ENCODE measurements at places on chromosomes 2 and 18.

GRCh38 chr2:133163111-133163510, 405.2 kb downstream of the NCKAP5 start:
- DNase-seq, result no peak

GRCh38 chr2:6730003-6730402, 135.7 kb downstream of the CMPK2 start:
- DNase-seq, result no peak

GRCh38 chr2:133193544-133194361, 374.5 kb downstream of the NCKAP5 start:
- no peak for DNase-seq

DNA sequence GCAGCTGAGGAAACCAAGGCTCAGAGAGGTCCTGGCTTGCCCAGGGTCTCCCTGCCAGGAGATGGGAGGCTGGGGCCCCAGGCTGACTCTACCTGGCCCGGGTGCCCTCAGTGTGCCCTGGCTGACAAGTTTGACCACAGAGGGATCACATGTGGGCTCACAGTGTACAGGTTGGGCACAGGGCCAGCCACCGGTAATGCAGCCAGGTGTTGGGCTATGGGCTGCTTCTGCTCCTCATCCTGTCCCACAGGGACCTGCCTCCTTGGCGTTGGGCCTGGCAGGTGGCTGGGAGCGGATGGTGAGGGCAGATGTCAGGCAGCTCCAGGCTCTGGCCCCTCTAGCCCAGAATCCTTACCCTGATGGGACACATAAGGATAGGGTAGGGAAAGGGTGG, 250.5 kb downstream of the LOXHD1 start:
- DNase-seq, result no peak

DNA sequence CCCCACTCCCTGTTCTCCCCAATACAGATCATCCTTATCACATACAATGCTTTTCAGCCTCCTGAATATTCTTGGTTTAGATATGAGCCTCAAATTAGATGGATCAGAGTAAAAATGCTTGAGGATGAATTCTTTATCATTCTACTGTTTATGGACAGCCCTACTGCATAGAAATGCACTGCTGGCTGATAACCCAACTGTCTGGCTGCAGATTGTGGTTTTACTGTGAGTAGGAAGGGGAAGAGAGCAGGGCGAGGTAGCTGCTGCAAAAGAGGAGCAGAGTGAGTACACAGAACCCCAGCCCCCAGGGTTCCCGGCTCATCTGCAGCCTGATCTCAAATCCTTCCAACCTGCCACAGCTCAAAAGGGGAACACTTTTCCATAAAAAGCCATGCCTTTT, 29.4 kb upstream of the NCOA1 start:
- DNase-seq, result no peak

DNA sequence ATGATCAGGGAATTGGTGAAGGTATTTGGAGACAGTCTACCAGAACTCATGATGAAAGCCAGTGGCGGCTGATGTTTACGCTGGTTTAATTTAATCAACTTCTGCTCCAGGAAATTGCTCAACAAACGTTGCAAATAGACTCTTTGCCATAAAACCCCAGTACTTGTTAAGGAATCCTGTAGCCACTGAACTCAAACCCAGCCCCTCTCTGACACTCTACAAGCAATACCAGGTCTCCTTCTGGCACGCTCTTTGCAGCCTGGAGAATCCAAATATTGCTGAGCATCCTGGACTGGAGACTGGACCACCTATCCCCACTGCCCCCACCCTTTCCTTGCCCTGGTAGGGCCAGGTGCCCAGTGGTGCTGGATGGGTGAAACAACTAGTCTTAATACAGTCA, 308.2 kb downstream of the FBXO15 start:
- no peak for DNase-seq

DNA sequence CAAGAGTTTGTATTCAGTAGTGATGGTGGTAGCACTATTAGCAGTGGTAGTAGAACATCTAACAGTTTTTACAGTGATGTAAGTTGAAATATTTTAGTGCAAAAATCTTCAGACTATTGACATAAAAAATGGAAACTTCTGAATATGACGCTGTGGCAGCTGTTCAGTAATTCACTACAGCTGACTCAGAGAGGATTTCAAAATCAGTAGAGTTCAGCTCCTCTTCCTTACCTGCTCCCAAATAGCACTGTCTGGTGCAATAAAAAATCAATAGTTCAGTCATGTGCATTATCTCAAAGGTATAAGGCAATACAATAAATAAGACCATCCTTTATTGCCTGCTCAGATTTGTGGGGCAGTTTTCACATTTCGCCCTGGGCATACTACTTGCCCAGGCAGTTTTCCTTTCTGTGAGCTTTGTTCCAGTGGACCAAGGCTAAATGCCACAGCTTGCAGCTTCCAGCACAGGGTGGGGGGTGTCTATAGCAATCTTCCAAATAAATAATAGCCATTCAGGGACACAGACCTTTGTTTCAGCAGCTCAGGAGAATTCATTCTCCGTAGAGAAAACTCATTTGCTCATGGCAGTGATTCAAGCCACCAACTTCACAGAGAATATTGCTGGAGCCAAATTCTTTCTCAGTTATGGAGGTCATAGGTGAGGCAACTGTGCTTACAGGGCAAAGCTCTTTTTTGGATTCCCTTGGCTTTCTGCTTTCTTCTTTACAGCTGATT, 33.9 kb upstream of the GORASP2 start:
- DNase-seq, result no peak

GRCh38 chr2:204046145-204046544, 109.6 kb downstream of the ICOS start:
- no peak for DNase-seq

DNA sequence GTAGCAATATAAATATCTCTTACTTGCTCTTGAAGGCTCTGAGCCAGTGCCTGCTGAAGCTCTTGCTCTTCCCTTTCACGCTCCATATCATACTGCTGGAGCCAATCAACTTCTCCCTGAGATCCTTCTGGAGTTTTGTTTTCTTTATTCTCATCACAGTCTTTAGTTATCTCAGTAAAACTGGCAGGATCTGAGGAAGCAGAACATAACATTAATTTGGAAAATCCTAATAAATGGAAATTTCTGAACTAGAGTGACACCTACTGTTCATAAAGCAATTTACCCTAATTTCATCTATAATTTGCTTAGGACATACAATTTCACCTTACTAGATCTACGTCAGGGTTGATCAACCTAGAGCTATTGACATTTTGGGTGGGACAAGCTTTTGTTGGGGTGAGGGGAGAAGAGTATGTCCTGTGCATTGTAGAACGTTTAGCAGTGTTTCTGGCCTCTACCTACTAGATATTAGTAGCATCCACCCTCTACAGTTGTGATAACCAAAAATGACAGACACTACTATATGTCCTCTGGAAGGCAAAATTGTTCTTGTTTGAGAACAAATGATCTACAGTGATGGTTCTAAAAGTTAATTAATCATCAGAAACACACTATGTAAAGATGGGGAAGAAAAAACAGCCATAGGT, 47.2 kb downstream of the VIL1 start:
- DNase-seq, result no peak

DNA sequence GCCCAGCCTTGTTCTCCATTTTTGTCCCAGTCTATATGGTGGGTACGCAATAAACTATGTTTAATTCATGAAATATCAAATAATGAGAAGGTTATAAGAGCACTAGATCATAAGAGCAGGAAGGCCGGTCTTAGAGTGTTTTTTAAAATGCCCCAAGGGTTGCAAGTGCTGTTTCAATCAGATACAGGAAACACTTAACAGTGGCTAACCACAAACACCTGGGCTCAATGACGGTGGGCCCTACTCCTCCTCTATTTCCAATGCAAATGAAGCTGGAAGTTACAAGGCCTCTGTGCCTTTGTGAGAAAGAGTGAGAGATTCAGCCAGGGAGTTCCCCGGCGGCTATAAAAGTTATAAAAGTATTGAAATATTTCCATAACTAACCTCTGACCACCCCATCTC, 18.9 kb upstream of the WDR33 start:
- peak; percentile 21 for DNase-seq

- DNase-seq, result no peak
Measured at GRCh38 chr2:239125726-239126675, 274.8 kb downstream of the HDAC4 start.

DNA sequence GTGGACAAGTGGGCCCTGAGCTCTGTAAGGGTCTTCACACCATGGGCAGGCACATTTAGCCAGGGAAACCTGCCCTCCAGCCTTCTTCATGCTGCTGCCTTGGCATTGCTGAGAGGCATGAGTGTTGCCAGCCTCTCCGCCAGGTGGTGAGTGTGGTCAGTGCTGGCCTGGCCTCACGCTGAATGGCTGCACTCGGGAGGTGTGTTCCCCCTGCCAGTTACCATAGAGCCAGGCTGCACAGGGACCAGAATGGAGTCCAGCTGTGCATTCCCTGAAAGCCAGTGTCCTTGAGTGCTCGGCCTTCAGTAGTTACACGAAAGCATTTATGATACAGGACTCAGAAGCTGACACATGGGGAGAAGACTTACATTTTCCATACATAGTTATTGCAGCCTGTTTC, 139.7 kb downstream of the ATP9B start:
- DNase-seq, result no peak

DNA sequence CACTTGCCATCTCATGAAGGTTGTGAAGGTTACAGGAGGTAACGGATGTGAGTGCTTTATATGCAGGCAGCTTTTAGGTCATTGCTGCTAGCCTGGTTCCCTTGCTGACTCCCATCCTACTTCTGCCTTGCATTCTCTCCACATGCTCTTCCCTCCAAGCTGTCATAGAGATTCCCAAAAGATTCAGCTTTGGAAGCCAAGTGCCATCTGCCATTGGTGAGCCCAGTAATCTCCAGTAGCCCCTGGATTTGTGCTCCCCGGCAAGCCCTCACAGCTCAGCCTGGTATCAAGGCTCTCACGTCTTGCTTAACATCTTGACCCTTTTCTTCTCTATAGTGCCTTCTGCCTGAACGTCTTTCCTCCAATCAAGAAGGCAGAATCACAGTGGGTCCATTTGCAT, 61.6 kb downstream of the MYT1L start:
- DNase-seq, result no peak

DNA sequence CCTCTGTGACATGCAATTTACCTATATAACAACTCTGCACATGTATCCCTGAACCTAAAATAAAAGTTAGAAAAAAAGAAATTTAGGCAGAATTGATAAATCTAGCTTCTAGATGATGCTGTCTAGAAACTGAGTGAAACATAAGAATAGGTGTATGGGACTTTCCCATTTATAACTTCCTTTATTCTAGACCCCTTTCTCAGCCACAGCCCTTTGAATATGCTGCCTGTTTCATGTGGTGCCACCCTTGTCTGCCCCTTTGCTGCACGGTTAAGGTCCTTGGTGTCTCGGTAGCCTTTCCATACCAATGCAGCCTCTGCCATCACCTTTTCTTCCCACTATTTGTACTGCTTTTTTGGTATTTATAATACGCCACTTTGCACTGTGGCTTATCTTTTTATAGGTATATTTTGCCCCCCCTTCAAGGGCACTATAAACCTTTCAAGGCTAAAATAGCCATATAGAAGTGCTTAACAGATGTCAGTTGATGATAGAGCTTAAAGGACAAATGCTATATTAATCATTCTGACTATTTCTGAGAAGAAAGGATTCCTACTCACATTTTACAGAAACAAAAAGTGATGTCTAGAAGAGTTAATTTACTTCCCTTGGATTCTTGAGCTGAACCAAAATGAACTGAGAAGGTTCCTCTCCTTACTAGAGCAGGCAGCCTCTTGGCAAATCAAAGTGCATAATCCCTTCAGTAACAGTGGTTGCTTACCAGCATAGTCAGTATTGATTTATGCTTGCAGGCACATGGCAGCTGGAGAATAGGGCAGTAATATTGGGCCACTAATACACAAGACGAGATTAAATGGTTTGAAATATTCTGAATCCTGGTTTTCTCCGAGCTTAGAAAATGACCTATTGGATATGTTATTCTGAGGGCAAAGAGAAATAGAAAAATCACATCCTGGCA, 88.1 kb upstream of the CYP26B1 start:
- no peak for DNase-seq

DNA sequence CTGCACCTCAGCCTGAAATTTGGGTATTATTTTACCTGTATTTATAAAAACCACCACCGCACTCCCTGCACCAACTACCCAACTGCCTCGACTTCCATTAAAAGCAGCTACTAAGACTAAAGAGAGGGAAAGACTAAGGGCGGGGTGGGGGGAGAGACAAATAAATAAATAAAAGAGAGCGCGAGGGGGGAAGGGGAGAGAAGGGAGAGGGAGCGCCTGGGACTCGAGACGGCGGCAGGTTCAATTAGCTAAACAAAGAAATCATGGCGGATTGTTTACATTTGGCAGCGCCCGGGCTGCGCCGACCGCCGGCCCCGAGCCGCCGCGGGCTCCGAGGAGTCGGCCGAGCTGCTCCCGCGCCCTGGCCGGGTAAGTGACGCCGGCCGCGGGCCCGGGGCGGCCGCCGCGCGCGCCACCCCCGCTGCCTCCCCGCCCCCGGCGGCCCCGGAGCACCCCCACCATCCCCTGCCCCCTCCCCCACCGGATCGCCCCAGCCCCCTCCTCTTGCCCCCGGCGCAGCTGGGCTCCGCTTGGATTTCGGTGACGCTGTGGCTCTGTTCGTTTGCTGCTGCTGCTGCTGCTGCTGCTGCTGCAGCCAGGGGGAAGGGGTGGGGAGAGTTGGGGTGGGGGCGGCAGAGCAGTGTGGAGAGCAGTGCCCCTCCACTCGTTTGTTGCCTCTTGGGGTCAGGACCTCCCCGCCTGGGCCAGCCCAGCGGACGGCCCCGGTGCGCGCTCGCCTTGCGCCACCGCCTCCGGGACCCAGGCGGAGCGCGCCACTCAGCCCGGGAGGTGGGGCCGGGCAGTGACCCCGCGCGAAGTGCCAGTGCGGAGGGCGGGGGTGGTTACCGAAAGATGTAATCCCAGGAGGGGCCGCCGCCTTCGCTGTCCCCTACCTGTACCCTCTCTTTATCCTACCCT, 187.2 kb upstream of the FANCL start:
- DNase-seq, result no peak

Measured in stimulated activated CD8-positive, alpha-beta memory T cell treated with anti-CD3 and anti-CD28 coated beads, Interleukin-2, amount 100 ng/mL, for 1 hour (primary cell).